ENCODE measurements at places on chromosomes 6 and 20. TPM values are rescaled to one million over a fixed set of nuclear protein-coding genes. Genes with fewer than 3 reads are reported as not detected.
A peak's percentile ranks its signal among the peaks of the same experiment; 100 is the strongest.

DNA sequence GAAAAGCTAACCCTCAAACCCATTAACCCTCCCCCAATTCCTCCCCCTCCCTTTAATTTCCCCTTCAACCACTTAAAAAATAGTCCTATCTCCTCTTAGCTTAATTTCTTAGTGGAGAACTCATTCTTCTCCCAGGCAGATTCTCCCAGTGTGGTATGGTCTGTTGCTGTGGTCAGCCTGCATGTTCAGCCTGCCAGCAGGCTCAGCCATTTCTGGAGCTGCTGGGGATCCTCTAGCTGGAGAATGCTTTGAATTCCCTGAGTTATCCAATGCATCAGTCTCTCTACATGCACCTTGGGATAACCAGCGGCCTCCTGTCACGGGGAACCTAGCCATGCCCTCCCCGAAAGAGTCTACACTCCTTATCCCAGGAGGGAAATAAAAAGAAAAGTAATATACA lies 375.4 kb upstream of the RSPO3 start:
- DNase-seq = no peak

Gene COX4I2
- not detected for total RNA-seq

DNA sequence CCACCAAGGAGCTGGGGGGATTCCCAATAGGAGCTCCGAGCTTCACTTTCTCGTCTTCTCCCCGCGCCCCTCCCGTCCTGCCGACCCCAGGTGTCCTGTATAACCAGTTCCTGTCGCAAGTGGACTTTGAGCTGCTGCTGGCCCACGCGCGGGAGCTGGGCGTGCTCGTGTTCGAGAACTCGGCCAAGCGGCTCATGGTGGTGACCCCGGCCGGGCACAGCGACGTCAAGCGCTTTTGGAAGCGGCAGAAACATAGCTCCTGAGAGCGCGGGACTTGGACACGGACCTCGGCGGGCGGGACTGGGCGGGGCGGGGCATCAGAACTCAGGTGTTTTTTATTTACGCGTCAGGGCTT lies 340 bp upstream of the VARS2 start:
- DNase-seq = no peak

Gene TOP1
- 41.7 TPM for total RNA-seq

DNA sequence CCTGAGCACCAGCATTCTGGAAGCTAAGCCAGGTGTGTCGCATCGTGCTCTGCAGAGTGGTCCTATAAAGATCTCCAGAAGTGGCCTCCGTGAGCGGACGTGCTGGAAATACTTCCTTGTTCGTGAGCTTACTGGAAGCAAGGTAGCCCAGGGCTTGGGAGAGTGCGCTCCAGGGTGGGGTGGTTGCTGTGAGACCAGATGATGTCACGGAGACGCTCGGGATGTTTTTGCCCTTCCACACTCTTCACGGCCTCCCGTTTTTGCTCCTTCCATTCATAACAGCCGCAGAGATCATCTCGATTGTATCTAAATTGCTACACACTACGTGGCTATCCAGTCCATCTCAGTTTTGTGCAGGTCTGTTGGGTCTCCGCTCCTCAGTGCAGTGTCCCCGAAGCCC lies 373.4 kb downstream of the THBS2 start:
- no peak for DNase-seq

GRCh38 chr6:165181951-165182414 lies 127.4 kb downstream of the C6orf118 start:
- no peak for DNase-seq

DNA sequence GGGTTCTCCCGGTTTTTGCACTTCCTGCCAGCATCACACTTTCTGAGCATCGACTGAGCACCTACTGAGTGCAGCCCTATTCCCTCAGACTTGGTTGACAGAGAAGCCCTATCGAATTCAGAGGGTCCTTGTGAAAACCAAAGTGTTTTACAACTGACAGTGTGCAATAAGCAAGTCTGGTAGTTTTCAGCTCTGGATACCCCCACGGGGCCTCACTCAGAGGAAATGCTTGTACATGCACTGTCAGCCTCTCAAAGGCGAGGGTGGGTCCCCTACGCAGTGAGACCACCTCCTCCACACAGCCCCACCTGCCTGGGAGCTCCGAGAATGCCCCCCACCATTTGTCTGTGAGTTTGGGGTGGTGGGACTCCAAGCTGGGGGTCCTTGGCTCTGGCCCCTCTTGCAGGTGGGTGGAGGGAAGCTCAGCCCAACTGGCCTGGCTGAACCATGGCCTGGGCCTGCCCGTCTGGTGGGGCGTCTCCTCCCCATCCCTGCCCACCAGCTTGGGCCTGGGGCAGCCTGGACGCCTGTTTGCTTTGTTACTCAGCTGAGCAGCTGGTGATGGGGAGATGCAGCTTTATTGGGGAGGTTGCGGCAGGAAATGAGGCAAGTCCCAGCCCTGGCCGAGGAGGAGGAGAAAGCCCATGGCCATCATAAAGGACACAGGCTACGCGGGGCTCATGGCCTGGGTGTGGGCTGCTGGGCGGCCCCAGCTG lies 1.7 kb downstream of the SPDEF start:
- no peak for DNase-seq

GRCh38 chr20:50794846-50795634 lies at the start of gene BCAS4:
Gene BCAS4 (plus strand): TSS chr20:50795061. CDS start chr20:50795084, 23 bp downstream.
- DNase-seq = peak; percentile 90

Gene RNF217
- 3.7 TPM for total RNA-seq

Gene OR2J3
- not detected for total RNA-seq

DNA sequence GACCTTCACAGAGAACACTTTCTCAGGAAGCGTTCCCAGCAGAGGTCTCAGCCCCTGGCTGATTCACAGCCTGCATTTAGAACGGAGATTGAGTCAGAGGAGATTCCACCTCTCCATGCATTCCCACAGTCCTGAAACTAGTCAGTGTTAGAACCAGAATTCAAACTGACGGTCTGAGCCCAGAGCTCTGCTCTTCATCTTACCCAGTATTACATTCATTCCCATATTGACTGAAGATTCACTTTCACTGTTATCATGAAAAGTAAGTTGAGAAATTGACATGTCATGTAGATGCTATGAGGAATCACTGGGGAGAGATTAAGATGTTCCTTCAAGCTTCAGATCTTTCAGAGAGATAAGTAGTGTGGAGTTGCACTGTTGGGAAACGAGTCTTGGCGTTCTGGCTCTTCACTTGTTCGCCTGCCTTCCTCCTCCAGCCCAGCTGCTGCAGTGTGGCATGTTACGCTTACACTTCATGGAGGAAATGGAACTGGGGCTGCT lies 28.3 kb downstream of the MAS1 start:
- DNase-seq = no peak

DNA sequence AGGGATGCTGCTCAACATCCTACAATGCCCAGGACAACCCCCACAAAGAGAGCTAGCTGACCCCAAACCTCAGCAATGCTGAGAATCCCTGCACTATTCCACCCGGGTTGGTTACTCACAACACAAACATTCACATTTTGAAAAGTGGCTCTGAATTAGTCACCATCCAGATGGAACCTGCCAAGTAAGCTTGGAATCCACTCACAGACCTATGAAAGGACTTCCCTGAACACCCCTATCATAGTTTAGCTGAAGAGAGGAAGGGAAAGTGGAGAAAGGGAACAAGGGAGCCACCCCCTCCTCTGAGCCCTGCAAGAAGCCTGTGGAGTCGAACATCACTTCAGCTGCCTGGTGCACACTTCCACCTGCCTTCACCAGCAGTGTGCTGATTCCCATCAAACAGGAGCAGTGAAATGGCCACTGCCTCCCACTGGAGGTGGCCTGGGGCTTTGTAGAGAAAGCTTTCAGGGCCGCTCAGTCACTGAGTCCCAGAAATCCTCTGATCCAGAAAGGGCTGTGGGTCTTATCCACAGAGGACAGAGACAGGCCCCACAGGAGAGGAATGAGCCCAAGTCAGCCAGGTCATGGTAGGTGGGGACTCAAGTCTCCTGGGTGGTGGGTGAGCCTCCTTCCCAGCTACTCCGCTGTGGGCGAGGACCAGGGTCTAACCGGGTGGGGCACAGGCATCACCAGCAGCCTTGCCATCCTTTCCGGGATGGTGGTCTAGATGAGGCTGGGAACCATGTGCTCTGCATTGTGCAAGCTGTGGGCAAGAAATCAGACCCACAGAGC lies 203.7 kb downstream of the SYNDIG1 start:
- DNase-seq = no peak

DNA sequence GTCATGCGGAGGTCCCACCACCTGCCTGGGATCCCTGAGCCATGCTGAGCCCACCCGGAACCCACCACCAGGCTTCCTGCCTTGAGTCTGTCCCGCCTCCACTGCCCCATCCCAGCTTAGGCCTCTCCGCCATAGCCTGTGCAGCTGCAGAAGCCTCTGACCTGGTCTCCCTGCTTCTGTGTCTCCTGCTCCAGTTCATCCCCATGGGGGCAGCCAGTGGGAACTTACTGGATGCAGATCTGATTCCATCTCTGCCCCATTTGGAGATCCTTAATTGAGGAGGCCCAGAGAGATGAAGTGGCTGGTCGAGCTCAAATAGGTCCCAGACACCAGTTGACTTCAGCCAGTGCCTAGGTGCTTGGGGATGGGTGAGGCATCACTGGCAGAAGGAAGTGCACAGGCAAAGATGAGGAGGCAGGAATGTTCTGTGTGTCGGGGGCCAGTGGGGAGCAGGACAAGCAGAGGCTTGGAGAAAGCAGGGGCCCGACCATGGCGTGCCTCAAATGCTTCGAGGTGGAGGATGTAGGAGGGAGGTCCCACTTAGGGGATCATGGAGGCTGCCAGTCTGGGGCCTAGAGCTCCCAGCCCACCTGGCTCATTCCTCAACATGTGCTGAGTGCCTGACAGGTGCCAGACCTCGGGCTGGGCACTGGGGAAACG lies 112.8 kb downstream of the TOX2 start:
- no peak for DNase-seq

GRCh38 chr6:144657691-144658090 lies 372.6 kb downstream of the UTRN start:
- no peak for DNase-seq

Gene SPEF1
- total RNA-seq = not detected

DNA sequence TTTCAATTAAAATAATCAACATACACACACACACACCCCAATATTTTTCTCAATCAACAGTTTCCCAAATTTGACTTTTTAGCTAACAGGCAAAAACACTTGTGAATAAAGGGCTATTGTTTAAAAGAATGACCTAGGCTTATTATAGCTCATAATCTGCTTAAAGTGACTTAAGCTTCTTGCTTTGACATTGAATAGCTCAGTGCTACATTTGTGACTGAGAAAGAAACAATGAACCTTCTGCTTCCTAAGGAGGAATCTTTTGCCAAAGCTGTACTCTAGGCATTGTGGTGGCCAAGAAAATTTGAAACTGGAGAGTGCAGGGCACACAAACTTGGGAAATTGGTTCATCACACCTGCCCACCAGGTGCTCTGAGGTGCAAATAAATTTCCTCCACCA lies 282.0 kb downstream of the SYNE1 start:
- no peak for DNase-seq

DNA sequence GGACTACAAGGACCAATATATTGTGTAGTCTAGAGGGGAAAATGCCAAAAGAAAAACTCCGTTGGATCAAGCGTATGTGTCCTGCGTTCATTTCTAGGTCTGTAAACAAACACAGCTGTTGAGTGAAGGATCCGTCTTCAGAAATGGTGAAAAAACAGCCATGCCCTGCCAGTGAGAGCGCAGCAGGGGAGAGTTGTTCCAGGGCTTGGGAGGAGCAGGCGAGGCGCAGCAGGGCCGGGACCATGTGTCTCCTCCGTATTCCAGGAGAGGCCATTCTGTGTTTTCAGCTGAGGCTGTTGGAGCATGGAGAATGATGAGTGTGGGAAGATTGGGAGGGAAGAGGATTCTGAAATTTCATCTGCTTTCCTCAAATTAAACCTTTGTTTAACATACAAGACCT lies 38.0 kb downstream of the BMP6 start:
- DNase-seq = no peak

GRCh38 chr20:55213653-55214052 lies 738.3 kb downstream of the DOK5 start:
- DNase-seq = no peak

DNA sequence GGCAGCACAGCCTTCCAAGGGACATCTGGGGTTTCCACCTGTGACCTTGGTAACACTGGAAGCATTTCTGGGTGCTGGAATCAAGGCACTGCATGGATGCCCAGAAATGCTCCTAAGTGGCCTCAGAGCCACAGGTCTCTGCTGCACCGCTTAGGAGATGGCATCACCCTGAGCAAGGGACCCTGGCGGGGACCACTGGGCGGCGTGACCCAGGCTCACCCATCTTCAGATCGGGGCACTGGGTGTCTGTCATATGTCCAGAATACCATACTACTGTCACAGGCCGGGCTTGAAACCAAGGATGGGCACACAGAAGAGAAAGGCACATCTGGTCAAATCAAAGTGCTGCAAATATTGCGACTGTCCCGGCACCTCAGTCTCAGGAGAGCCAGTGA lies 45.9 kb downstream of the SSR1 start:
- DNase-seq = no peak

- no peak for DNase-seq
Measured at GRCh38 chr20:35060168-35060567, 32.4 kb downstream of the TRPC4AP start.

- DNase-seq = no peak
Measured at GRCh38 chr20:37161830-37162549, 17.1 kb upstream of the RPN2 start.

- no peak for DNase-seq
Measured at GRCh38 chr6:139699911-139700310, 325.5 kb upstream of the CITED2 start.

Gene SLC17A4
- not detected for total RNA-seq

- DNase-seq = no peak
Measured at GRCh38 chr20:2042400-2042799, 48.5 kb upstream of the PDYN start.

Gene CENPW
- 1.0 TPM for total RNA-seq

DNA sequence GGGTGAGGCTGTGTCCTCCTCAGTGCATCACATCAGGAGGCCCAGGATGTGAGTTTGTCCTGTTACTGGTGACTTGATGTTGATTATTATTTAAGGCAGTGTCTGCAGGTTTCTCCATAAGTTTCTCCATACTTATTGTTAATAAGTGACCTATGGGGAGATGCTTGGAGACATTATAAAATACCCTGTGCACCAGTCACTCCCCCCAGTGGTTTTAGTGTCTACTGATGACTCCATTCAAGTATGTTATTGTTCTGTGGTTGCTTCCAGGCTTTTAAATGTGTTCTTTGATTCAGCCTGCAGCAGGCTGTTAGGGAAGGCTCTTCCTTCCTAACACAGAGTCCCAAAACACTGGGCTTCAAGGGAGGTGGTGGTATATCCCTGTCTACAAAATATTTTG lies 14.6 kb upstream of the CST3 start:
- no peak for DNase-seq

GRCh38 chr20:805713-806112 lies 27.8 kb upstream of the FAM110A start:
- DNase-seq = no peak

DNA sequence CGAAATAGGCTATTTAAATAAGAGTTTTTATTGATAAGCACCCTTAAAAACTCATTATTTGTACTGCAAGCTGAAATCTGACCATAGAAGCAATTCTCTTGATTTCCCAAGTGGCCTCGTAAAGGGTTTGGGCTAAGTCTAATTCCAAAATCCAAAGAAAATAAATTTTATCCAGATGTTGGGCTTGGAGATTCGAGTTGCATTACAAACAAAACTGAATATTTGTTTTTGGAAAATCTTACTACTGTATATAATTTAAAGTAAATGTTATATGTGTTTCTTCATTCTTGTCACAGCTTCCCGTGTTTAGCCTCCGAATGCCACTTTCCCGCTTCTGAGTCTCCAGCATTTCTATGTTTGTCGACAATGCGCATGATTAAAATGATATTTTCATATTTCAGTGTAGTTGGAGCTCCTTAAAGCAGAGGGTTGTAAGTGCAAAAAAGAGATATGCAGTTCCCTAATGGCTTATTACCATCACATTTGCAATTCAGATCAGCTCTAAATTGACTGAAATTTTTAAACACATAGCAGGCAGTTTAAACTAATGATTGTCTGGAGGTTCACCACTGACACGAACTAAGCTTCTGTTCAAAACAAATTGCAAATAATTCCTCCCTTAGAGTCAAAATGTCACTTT lies 47.0 kb downstream of the PRL start:
- no peak for DNase-seq

Measured in CD4-positive, alpha-beta T cell (primary cell).